ENCODE measurements at places on chromosomes 2 and 18.

DNA sequence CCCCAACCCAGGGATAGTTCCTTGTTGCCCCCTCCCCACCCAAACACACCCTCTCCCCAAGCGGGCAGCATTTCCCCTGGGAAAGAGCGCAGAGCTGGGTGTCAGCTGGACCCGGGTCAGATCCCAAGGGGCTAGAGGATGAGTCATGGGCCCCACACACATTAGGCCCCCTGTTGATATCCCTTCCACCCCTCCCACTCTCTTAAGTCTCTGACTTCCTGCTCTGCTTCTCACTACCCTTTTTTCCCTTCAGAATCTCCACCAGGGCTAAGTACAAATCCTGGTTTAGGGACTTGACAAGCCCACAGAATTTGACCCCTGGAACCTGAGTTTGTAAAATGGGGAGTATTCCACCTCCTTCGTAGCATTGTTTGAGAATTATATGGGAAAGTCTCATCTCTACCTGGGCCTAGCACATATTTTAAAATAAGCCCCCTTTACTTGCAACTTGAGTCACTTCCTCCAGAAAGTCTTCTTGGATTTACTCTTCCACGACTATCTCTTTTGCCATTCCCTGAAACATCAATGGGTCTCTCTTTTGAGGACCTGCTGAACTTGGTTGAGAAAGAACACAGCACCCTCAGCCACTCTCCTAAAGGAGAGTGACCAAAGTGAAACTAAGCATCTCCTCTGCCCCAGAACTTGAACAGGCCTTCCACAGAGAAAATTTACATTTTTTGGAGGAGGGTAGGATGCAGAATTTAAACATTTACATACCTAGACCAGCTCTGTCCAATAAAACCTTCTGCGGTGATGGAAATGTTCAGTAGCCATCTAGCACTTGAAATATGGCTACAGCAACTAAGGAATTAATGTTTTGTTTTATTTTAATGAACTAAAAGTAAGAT, 4.7 kb downstream of the RTKN start:
- no peak for DNase-seq

DNA sequence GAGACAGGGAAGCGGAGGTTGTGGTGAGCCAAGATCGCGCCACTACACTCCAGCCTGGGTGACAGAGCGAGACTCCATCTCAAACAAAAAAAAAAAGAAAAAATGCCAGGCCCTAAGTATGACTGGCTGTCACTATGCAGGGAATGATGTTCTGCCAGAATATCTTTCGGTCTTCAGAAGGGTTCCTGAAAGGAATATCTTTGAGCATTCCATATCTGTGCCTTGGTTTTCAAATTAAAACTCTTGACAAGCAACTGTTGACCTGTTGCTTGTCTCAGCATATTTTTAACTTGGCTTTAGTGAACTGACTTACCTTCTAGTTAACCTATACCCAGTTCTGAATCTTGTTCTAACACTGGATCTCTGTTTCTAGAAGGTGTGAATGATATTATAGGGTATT, 953.2 kb upstream of the FAM98A start:
- no peak for DNase-seq

GRCh38 chr2:150228936-150229335, 258.5 kb downstream of the RND3 start:
- no peak for DNase-seq

DNA sequence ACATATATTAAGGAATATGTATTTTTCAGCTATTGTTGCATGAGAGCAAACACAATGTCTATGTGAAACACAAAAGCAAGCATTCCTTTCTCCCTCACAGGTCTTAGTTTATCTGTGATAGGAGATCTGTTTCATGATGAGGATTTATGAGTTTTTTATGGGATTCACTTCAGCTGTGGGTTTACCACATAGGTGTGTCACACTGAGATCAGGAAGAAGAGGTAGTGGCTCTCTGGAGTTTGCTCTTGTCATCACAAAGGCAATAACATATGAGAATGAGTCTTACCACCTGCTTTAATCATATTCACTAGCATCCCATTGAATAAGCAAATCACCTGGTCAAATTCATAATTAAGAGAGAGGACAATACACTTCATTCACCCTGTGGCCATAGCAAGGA, 960.3 kb upstream of the SLC39A10 start:
- DNase-seq = no peak

GRCh38 chr18:49548229-49548636, 13.6 kb upstream of the LIPG start:
- DNase-seq = no peak

GRCh38 chr18:1049173-1049572, 144.5 kb downstream of the ADCYAP1 start:
- no peak for DNase-seq

Data from Jurkat, Clone E6-1 (cell line).